Kasumi-1 (cell line): ENCODE measurements at places on chromosomes 4 and X.
A peak's percentile ranks its signal among the peaks of the same experiment; 100 is the strongest.

GRCh38 chr4:170716868-170717267, 627.1 kb upstream of the AADAT start:
- DNase-seq, result no peak

DNA sequence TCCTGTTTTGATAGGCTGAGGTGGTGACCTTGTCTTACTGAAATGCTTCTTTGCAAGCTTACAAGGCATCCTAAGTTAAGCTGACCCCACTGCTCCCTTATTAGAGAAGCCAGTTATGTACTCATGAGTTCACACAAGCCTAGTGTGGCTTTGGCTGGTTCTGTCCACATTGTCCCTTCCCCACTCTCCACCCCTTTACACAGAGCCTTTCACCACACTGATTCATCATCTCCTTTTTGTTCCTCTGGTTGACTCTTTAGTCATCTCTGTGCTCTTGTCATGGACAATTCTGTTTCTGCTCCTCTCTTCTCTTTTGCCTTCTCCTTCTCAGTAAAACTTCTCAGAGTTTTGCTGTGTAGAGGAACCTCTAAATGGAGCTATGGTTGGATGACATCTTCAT, 4.9 kb downstream of the CHRNA9 start:
- no peak for DNase-seq

DNA sequence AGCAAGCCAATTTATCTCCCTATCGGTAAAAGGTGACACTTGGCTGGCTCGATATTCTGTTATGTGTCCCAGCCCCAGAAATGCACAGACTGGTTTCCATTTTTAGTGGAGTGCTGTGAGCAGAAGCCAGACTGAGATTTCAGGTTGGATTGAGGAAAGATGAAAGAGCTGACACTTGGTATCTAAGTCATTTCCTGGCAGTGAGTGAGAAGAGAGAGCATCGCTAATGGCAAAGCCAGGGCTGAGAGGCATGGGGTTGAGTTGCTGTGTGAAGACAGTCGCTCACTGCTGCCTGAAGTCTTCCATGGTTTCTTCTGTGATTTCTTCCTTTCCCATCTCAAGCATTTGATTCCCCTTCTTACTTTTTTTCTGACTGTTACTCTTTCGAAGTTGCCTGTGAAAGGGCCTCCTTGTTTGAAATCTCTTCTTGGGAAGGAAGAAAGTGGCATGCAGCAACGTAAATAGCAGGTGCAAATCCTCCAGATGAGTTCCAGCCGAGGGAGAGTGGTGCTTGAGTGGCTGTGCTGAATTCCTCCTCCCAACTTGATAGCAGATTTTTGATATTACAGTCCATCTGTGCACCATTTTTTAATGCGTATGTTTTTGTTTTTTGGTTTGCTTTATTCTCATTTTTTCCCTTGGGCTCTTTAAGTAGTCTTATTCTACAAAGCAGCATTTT, 109.2 kb upstream of the LIMCH1 start:
- DNase-seq, result no peak

DNA sequence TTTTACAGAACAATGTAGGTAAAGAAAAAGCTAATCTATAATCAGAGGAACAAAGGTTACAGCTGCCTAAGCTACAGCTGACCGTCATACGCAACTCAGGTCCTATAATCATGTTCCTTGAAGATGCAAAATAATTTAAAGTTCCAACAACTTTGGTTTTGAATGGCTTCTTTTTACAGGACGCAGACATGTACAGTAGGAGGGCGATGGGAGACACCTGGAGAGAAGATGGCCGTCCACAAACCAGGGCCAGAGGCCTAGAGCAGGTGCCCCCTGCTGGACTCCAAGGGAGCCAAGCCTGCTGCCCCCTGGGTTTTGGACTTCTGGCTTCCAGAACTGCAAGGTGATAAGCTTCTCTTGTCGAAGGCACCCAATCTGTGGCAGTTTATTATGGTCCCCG, 10.6 kb downstream of the HGFAC start:
- DNase-seq, result no peak

- DNase-seq, result no peak
These were observed 86.4 kb downstream of the ANKRD17 start for GRCh38 chr4:73172161-73172560.

DNA sequence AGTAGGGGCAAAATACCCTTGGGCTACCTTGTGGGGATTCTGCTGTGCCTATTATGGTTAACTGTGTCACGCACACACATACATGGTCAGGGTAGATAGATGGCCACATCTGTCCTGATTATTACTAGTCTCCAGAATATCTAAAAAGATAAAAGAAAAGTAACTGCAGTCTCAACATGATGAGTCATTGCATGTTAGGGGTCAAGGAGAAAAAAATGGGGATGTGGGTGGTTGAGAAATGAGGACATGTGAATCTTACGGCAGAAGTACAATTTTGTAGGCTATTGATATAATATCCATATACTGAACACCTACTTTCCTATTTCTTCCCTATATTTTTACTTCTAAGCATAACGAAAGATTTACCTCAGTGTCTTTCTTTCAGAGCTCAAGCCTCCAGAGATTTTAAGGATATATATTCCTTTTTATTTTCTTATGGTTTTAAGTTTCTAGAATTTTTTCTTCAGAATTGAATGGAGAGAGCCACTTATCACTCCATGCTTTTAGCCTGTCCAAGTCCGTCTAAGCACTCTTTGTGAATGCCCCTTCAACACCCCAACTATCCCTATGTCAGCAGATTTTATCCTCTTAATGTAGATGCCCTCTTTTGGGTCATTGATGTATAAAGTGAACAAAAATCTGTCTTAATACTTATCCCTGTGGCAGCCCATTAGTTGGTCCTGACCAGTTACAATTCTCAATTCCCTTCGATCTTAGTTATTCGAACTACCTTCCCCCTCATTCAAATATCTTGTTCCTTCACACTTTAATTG, 642.2 kb downstream of the IQCM start:
- DNase-seq, result no peak

GRCh38 chrX:118370921-118371624, 25.2 kb downstream of the WDR44 start:
- DNase-seq, result no peak

GRCh38 chrX:133444952-133445831, 29.9 kb upstream of the GPC4 start:
- DNase-seq, result peak; percentile 34
